GM12878 (cell line): ENCODE measurements at places on chromosomes 6 and 20. TPM values are rescaled to one million over a fixed set of nuclear protein-coding genes. Genes with fewer than 3 reads are reported as not detected.

Gene PPDPF
- 154 TPM in 2 replicates for total RNA-seq

Gene EIF2S2
- total RNA-seq = 80.2 and 84.1 TPM in 2 replicates

Gene PRKN
- total RNA-seq = not detected in 2 replicates

Gene LPIN3
- 0.49 and 0.51 TPM in 2 replicates for total RNA-seq

Gene LRRC73
- total RNA-seq = 0.13 and 0.19 TPM in 2 replicates

Gene NTSR1
- total RNA-seq = 0.05 TPM in 1 of 2 replicates, not detected in the other

Gene HLA-DQA1
- 664 and 712 TPM in 2 replicates for total RNA-seq

Gene HCK
- 20.1 and 21.0 TPM in 2 replicates for total RNA-seq

Gene TFAP2C
- not detected in 2 replicates for total RNA-seq

GRCh38 chr20:36217226-36217625 is 19.1 kb upstream of the AAR2 start:
- H3K27me3 ChIP-seq = no peaks in the 10 kb centered on the region; the same call in 1 of the 2 replicates
- no peaks in the 10 kb centered on the region; the same call in 1 of the 2 replicates for H3K4me1 ChIP-seq
- no peak for DNase-seq
- no peak overlapping the region for H3K27ac ChIP-seq
- no peaks in the 10 kb centered on the region for H3K36me3 ChIP-seq
- no peak overlapping the region for H3K4me3 ChIP-seq

- H3K36me3 ChIP-seq = peaks cover 31% of the 10 kb centered on the region; the same call in 1 of the 2 replicates
- peaks cover 25% of the 10 kb centered on the region for H3K4me1 ChIP-seq
- no peak for DNase-seq
Observed at GRCh38 chr20:62898093-62898964, 28.0 kb downstream of the DIDO1 start.

GRCh38 chr20:19253916-19254820 is 41.7 kb downstream of the SLC24A3 start:
- H3K36me3 ChIP-seq = no peaks in the 10 kb centered on the region
- no peak overlapping the region for H3K4me3 ChIP-seq
- H3K27me3 ChIP-seq = 0 out of 2 replicates have a peak, but pooled peaks cover 2% of the 10 kb centered on the region
- H3K27ac ChIP-seq = no peak overlapping the region
- DNase-seq = no peak

DNA sequence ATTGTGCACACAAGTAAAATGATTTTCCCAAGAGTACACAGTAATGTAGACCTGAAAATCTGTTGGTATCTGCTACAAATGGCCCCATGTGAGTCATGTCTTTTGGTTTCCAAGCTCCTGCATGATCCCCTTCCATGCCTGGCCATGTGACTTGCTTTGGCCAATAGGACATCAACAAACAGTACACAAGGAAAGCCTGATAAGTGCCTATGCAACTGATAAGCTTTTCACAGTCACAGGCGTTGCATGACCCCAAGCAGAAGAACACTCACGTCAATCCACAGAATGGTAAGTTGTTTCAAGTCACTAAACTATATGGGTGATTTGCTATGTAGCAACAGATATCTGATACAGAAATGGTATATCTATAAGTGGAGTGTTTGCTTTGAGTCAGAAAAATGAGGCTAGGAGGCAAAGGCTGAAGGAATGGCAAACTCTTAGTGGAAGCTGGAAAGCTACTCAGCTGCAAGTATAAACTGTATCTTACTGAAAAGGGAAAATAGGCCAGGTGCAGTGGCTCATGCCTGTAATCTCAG is 160.1 kb upstream of the BEND3 start:
- no peaks in the 10 kb centered on the region for H3K4me1 ChIP-seq
- no peak for DNase-seq
- no peak overlapping the region for H3K27ac ChIP-seq
- H3K27me3 ChIP-seq = no peaks in the 10 kb centered on the region
- no peaks in the 10 kb centered on the region; the same call in 1 of the 2 replicates for H3K36me3 ChIP-seq

DNA sequence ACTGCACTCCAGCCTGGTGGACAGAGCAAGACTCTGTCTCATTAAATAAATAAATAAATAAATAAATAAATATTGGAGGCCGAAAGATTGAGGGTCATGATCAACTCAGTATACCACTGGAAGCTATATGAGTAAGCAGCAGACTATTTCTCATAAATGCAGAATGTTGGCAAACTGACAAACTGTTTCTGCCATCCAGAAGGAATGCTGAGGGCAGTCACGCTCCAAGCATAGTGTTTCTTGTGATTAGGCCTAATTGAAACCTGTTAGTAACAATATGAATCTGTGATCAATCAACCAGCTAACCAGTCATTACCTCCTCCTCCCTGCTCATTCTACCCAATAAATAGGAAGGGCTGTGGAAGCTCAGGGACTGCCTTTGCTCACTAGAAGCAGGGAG is 15.2 kb upstream of the KCNK15 start:
- H3K36me3 ChIP-seq = no peaks in the 10 kb centered on the region
- DNase-seq = no peak
- peaks cover 7% of the 10 kb centered on the region for H3K4me1 ChIP-seq
- H3K27me3 ChIP-seq = no peaks in the 10 kb centered on the region; the same call in 1 of the 2 replicates
- no peak overlapping the region for H3K4me3 ChIP-seq

GRCh38 chr6:33781131-33781975 is 7.6 kb downstream of the LEMD2 start:
- no peak for DNase-seq
- H3K4me3 ChIP-seq = no peak overlapping the region
- H3K36me3 ChIP-seq = peaks cover 11% of the 10 kb centered on the region
- no peaks in the 10 kb centered on the region for H3K4me1 ChIP-seq

- peak; percentile 13 for DNase-seq
- H3K27me3 ChIP-seq = no peaks in the 10 kb centered on the region
- no peak within 1 kb of the TSS; the same call in 1 of the 2 replicates for H3K4me3 ChIP-seq
- H3K36me3 ChIP-seq = no peaks in the 10 kb centered on the region
Observed at GRCh38 chr6:18122128-18123093, at the start of gene NHLRC1. TSS of gene NHLRC1 (minus strand) at chr6:18122677. CDS start at chr6:18122606, 71 bp downstream.

DNA sequence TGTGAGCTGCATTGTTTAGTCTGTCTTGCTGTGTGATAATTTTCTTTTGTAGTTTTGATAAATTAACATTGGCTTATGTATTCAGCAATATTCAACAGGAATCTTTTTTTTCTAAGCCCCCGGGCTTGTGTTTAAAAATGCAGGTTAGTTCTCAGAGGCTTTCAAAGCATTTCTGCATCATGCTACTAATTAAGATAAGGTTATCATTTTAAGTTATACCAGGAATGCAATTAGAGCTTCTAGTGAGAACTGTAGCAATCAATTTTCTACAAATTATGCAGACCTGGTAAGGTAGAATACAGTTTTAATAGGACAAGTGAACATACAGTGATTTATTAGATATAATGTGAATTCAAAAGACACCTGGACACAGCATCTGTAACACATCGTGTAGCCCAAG is 179.2 kb downstream of the PRL start:
- no peaks in the 10 kb centered on the region for H3K36me3 ChIP-seq
- H3K4me1 ChIP-seq = no peaks in the 10 kb centered on the region
- no peak overlapping the region for H3K27ac ChIP-seq
- DNase-seq = no peak

- no peak for DNase-seq
- H3K4me1 ChIP-seq = peaks cover 11% of the 10 kb centered on the region
- no peaks in the 10 kb centered on the region for H3K27me3 ChIP-seq
- peak overlapping the region; percentile 95 for H3K4me3 ChIP-seq
- H3K36me3 ChIP-seq = no peaks in the 10 kb centered on the region
Observed at GRCh38 chr20:34302312-34302722, 838 bp downstream of the AHCY start.

- no peak for DNase-seq
- H3K4me3 ChIP-seq = no peak overlapping the region
- H3K27me3 ChIP-seq = no peaks in the 10 kb centered on the region
- no peak overlapping the region for H3K27ac ChIP-seq
Observed at GRCh38 chr20:31925631-31926030, 26.2 kb downstream of the PDRG1 start.

DNA sequence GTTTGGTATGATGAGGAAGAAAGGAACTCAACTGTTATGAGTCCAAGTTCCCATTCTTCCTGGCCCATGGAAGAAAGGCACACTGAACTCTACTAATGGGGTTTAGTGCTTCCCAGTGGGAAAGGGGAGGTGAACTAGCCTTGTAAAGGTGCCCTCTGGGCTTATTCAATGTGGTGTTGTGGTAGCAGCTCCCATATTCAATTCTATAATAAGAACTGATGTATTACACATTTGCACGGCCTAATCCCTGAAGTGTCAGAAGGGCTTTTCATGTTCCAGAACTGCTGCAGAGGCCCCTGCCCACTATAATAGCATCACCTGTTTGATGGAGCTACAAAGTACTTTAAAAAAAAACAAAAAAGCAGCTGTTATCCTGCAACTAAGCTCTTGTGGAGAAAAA is 17.1 kb downstream of the PRKN start:
- no peak overlapping the region for H3K27ac ChIP-seq
- no peaks in the 10 kb centered on the region for H3K36me3 ChIP-seq
- H3K4me1 ChIP-seq = no peaks in the 10 kb centered on the region
- no peak for DNase-seq
- H3K4me3 ChIP-seq = no peak overlapping the region
- no peaks in the 10 kb centered on the region for H3K27me3 ChIP-seq
